ENCODE measurements at places on chromosomes 7 and 10.

DNA sequence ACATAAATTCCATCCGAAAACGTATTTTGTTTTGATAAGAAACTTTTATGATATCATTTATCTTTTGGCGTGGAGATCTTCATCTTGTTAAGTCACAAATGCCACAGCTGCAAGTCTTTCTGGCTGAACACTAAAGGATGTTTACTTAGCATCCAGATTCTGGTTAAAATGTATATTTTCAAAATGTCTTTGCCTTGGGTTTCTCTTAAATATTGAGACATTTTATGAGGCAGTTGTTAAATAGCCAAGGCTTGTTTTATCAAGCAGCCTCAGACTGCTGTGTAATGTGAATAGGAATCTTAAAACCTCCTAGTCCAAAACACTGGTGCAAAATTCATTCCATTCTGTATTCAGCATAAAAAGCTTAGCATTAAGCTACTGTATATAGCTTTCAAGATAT lies 136.3 kb upstream of the FZD1 start:
- DNase-seq = no peak

GRCh38 chr7:72112992-72113391 lies 299.1 kb downstream of the CALN1 start:
- no peak for DNase-seq

DNA sequence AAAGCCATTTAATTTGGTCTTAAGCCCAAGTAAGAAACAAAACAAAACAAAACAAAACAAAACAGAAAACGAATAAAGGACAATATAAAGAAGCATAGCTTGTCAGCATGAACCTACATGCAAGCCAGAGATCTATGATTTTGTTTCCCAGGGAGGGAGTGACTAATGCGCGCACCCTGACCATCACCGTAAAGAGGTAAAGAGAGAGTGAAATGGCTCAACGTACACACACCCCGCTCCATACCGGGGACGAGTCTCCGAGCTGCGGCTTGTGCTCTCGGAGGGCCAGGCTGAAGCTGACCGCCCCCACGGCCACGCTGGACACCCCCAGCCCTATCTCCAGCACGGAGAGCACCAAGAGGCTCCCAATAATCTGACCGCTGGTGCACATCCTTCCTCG lies 1.1 kb downstream of the TMEM196 start:
- DNase-seq = peak; percentile 60

DNA sequence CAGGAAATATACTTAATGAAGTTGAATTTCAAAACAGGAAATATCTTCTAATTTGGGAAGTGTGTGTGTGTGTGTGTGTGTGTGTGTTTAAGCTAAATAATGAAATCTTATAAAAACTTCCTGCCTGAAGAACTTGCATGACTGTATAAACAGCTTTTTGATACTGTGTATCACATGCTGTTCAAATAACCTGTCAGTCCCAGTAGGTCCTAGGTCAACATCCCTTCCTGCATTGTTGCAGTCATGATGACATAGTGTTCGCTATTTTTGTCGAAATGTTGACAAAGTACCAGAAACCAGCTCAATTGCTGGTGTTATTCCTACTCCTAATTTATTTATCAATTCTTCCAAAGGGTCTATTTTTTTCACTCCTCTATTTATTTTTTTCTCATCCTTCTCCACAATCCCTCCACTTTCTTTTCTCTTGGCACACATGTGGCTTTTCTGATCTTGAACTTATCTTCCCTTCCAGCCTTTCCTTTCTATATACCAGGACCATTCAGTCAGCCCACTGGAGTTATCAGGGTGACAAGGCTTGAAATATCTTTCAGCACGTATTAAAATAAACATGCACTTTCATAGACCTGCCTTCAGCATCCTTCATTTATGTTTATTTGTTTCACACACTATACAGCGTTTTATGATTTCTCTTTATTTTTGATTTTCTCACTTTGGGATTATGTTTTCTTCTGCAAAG lies 115.8 kb downstream of the PLXDC2 start:
- no peak for DNase-seq

DNA sequence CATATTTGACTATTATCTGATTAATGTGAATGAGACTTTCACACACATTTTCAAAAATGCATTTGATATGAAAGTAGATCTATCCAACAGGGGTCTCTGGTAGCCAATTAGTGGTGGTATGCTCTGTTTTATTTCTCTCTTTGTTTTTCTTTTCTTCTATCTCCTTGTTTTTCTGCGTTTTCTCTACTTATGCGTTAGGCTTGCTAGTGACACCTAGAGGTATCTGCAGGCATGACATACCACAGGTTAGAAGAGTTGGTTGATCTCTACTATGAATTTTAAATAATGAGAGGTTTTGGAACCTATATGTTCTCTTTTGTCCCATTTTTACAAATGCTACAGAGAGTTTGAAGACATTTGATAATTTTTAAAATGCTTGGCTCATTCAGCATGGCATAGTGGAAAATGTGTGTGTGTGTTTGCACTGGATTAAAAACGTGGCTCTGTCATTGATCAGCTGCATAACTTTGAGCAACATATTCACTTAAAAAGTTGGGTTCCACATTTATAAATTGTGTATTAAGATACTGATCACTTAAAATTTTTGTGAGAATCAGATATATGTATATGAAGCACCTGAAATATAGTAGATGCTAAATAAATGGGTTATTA lies 28.1 kb upstream of the PLXDC2 start:
- DNase-seq = no peak
